ENCODE measurements at places on chromosomes 6 and 20.

DNA sequence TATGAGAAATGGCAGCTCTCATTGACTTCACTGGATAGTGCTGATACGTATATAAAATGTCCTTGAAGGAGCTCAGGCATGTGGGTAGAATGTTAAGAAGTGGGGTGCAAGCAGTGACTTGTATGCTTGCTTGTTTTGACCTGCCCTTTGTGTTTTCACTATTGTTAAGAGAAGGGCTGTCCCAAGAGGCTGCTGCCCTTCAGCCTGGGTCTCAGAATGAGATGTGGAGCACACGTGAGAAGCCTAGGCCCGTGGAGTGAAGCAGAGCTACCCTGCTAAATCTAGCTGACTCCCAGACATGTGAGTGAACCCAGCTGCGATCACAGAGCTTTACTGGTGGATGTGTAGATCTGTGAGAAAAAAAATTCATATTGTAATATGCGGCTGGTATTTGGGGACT lies 305.3 kb upstream of the RGS17 start:
- no peak for DNase-seq

DNA sequence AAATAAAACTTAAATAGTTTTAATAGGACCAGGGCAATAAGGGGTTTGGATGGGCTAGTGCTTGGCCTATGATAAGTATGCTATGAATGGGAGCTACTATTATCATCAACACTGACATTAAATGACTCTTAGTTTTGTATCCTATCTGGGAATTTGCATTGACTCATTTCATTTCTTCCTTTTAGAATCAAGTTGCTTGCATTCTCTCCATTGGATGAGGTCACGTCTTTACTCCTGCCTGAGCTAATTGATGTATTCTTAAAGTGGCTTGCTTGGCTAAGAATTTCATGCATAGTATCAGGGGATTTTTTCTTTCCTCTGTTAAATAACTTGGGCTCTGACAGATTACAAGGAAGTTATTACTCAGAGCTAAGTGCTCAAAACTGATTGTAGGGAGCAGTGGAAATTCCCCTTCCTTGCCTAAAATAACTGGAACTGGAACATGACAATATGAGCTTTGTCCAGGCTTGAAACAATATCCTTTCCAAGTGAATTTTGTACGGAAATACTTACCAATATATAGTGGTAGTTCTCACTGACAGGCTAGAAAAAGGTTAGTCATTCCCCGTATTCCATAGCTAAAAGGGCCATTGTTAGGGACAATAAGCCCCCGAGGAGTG lies 169.9 kb downstream of the BCAS1 start:
- no peak for DNase-seq

GRCh38 chr6:149160943-149161342 lies 156.6 kb upstream of the TAB2 start:
- DNase-seq, result no peak

- DNase-seq, result peak; percentile 85
Measured at GRCh38 chr20:38645980-38646858, 44.6 kb downstream of the ARHGAP40 start.

DNA sequence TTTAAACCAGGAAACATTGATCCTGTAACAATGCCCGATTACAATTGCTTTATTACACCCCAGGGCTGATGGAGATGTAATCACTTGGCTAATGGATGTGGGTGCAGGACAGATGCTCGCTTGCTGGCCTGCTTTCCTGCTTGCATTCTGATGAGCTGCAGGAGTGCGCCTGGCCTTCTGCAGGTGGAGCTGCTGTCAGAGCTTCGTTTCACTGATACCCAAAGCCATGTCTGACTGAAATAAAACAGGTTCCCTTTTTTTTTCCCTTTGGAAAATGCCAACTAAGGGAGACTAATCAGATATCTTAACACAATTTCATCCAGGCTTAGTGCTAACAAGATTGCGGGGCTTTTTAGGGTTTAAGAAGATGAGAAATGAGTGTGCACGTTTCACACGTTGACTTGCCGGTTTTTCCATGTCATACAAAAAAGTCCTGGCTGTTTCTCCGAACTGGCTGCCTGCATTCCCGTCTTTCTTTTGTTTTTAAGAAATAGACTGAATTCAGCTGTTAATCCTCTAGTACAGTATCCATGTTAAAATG lies 60.7 kb downstream of the VAPB start:
- DNase-seq, result no peak

- no peak for DNase-seq
Measured at GRCh38 chr20:36390719-36391415, 84.7 kb downstream of the DLGAP4 start.

All from posterior cingulate gyrus (tissue), 11 donors.